ENCODE measurements at places on chromosomes 6 and 20.

DNA sequence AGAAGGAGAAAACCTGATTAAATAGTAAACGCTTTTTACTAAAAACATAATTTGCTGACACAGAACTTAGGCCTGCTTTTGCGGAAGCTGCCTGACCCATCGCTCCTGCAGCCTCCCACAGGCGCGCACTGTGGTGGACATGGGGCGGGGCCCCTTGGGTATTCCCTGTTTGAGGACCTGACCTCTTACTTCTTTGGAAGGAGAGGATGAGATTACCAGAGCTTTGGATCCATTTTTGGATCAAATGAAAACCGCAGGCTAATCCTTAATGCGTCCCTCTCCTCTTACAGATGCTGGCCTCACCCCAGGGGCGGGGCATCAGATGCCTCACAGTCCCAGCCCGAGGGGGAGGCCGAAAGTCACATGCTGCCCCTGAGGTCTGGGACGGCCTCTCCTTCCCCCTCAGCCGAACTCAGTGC is 151.0 kb downstream of the SCML4 start:
- DNase-seq = no peak

- no peak for DNase-seq
These were observed 69.4 kb downstream of the CPNE5 start for GRCh38 chr6:36769676-36770499.

DNA sequence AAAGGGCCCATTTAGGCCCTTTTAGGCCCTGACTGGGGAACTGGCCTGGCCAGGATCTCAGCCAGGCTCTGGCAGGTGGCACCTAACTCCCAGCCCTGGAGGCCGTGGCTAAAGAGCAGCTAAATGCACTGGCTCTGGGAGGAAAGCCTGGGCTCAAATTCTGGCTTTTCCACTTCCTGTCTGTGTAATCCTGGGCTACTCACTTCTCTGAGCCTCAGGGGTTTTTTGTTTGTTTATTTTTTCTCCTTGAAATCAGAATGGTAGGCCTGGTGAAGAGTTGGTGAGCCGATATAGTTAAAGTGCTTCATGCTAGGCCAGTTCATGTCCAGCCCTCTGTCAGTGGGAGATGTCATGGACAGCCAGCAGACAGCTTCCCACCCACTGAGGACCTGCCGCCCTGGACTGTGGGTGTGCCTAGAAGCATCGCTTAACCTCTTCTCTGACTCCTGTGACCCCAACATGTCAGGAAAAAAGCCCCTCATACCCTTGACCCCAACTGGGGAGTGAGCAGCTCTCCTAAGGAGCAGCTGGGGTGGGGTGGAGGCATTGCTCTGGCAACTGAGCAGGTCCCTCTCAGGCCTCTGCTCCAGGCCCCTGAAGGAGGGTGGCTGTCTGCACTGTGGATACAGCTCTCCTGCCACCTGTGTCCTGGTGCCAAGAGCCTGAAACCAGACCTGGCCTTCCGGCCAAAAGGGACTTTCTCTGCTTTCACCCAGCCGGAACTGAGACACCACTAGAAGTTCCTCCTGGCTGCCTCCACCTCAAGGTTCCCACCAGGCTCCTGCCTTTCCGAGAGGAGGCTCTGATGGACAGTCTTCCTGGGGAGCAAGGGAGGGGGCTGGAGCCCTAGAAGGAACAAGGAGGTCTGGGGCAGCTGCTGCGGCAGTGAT is 57.2 kb upstream of the MYL9 start:
- no peak for DNase-seq

DNA sequence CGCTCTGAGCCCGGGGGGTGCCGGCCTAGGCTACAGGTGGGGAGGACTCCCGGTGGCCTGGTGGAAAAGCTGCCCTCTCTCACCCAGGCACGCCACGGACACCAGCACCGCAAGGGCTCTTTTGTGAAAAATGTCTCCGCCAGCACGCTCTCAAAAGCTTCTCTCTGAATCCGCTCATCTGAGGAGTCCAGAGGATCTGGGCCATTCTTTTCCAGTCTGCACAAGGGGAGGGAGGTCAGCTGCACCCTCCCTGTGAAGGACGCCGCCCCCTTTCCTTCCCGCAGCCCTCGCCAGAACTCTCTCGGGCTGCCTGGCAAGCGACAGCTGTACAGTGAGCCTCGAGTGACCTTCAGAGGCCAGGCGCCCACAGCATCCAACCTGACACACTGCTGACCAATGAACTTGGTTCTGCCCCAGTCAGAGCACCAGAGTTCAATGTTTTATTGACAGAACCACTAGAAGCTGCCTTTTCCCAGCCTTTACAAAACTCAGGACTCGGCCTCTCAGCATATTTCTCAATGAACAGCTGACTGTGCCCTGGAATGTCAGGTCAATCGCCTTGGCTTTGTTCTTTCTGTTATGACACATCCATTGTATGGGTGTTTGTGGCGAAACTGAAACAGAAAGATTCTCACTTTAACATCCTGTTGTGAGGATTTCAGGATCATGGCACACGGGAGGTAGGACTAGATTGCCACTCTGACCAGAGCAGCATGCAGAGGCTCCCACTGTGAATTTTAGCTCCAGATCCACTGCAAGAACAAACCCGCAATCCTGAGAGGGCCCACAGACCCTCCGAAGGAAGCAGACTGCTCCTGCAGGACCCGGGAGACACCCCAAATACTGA is 26.7 kb downstream of the SERPINB9 start:
- DNase-seq = no peak

- no peak for DNase-seq
These were observed 13.2 kb upstream of the HMGA1 start for GRCh38 chr6:34223381-34223955.

GRCh38 chr6:95819939-95820338 is 195.8 kb upstream of the FUT9 start:
- no peak for DNase-seq

GRCh38 chr20:24402188-24402587 is 67.2 kb upstream of the SYNDIG1 start:
- DNase-seq = no peak

DNA sequence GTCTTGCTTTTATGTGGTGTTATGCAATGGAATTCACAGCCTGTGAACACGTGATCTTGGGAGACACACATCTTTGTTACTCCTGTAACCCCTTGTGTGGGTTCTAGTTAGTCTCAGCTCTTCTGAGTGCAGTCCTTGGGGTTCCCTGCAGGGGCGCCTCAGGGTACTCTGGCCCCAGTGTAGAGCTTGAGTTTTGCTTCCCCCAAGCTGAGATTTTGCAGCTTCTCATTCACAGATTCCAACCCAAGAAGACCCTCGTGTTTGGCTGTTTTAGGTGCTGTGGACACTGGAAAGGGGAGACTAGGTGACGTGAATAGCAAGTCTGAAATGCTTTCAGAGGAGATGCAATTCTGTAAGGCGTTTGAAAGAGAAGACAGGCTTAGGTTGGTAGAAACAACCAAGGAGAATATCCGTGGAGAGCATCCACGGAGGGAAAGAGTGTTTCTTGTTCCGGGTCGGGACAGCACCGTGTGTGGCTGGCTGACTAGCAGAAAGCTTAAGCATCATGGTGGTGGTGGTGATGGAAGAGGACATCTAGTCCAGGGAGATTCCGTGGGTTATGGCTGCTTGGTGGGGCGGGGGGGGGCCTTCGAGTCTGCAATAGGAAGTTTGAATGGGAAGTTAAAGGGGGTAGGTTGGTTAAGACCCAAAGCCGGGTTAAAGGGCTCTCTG is 30.1 kb downstream of the DUSP22 start:
- DNase-seq = no peak

DNA sequence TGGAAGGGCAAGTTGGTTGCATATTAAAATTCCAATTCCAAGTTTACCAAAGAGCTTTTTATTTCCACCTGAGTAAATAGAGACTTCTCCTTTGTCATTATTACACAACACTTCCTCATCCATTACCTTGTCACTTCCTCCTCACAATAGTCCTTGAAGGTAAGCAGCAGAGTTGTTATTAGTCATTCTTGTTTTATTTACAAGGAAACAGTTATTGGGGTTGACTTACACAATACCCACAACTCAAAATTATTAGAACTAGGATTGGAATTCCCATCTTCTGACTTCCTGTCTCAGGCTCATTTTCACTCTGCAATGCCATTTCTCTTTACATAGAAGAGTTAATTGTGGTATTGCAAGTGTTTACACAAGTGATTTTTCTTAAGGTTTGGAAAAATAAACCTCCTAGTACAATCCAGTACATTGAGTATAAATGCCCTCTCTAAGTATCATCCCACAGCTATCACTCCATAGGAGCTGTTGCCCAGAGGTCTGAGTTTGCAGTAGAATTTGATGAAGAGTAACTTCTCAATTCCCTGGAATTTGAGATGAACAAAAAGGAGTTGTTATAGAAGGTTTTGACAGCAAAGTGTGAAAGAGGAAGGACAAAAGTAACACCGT is 28.9 kb upstream of the MTRF1L start:
- DNase-seq = no peak

DNA sequence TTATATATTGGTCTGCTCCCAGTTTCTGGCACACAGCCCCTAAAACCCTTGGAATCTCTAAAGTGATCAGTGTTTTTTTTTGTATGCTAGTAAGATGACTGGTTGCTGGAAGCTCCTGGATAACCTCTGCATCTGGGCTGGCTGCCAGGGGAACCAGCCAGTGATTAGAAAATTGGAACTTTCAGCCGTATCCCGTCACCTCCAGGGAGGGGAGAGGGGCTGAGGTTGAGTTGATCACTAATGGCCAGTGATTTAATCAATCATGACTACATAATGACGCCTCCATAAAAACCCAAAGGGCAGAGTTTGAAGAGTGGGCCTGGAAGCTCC is 48.0 kb upstream of the NOP56 start:
- DNase-seq = no peak

DNA sequence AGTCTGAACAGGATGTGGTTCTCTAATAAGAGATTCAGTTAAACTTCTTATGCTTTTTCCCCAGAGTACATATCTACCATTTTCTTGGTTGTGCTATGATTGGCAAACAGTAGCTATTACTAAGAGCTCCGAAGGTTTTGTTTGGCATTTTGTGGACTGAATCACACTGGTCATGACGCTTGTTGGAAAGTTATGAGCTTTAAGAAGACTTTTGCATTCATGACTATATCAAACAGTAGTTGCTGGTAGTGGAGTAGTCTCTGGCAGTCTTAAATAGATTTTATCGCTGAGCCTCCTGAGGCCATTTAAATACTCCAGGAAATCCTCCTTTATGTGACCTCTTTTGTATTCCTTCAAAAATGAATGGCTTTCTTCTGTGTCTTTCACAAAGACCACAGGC is 40.8 kb downstream of the CCDC170 start:
- no peak for DNase-seq

DNA sequence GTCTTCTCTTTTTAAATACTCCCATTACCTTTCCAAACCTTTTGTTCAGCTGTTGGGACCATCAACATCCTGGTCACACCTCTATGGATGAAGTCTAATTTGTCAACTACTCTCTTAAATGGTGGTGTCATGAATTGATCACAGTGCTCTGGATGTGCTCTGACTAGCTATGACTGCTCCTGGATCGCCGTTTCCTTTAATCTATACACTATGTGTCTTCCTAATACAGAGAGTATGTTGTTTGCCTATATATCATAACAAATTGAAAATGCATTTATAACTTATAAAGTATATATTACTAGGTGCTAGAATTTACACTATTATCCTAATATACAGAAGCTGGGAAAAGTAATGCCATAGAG is 357.5 kb downstream of the LAMA2 start:
- no peak for DNase-seq

GRCh38 chr20:32506721-32507120 is 78.4 kb downstream of the NOL4L start:
- no peak for DNase-seq

DNA sequence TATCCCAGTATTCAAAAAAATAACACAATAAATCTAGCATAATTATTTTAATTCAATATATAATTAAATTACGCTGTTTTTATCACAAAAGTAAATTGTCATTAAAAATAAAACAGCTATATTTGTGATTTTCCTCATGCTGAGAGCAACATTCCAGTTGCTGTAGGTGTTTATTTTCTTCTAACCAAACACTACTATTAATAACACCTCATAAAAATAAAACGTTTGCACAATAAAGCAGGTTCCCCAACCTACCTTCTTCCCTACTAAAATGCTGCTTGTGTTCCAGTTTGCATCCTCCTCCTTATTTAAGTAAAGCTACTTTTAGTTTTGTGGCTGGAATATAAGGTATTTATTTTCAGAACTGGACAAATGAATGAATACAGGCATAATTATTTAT is 108.2 kb upstream of the LGSN start:
- DNase-seq = no peak

- no peak for DNase-seq
These were observed 83.1 kb downstream of the SYNJ2 start for GRCh38 chr6:158064725-158065251.

GRCh38 chr6:152603911-152604310 is 33.3 kb downstream of the SYNE1 start:
- no peak for DNase-seq

DNA sequence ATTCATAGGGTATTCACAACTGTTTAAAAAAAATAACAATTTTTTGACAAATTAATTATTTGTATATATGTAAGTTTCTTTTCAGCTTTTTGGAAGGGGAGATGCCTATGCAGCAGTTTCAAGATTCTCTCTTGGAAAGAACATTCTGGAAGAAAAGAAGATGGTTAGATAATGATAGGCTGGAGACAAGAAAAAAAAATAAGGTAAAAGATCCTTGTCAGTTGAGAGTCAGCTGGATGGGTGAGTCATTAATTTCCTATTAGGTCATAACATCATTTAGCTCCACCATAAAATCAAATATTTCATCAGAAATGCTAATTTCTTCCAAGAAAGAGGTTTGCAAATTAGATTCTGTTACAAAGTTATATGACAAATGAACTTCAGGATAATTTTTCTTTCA is 880.4 kb downstream of the EPHA7 start:
- DNase-seq = no peak

GRCh38 chr6:113732384-113732966 is 124.7 kb upstream of the MARCKS start:
- no peak for DNase-seq

- no peak for DNase-seq
These were observed 197.9 kb downstream of the TFAP2C start for GRCh38 chr20:56826705-56827665.

Data from NCI-H1436 treated with DMSO at 0.1 percent for 48 hours (cell line).